ENCODE measurements at places on chromosomes 7 and 10. TPM values are rescaled to one million over a fixed set of nuclear protein-coding genes. Genes with fewer than 3 reads are reported as not detected.

Gene ADCYAP1R1
- polyA plus RNA-seq, result 0.53 TPM

Gene BTBD16
- polyA plus RNA-seq, result 0.73 TPM

Gene ZNF783
- polyA plus RNA-seq, result 7.8 TPM

- no peak for DNase-seq
Measured at GRCh38 chr7:126843336-126843735, 409.4 kb downstream of the GRM8 start.

- DNase-seq, result no peak
Measured at GRCh38 chr10:96096958-96097357, 33.1 kb upstream of the ZNF518A start.
